ENCODE measurements at places on chromosomes 4 and X.

- DNase-seq: no peak
These were observed 1.9 kb downstream of the PPARGC1A start for GRCh38 chr4:23887989-23888388.

- no peak for DNase-seq
These were observed 30.7 kb upstream of the FGFR3 start for GRCh38 chr4:1762264-1763010.

DNA sequence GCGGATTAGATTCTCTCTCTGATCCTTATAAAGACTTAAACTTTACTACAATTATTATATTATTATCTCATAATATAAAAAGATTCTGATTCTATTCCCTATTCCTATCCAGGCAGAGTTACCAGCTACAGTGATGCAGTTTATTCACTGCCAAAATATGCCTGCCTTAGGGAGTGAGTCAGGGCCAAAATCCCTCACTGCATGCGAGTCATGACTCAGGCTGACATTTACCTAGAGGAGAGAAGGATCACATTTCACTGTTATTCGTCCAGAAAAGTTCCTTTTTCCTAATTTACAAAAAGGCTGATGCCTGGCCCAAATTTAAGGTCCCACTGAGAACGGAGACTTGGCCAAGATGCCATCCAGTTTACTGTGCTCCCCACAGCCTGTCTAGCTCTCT, 168.5 kb upstream of the LDB2 start:
- DNase-seq: no peak

- DNase-seq: no peak
These were observed 223.2 kb downstream of the FAM47A start for GRCh38 chrX:33908898-33909297.

GRCh38 chr4:110621328-110621812, 1.5 kb downstream of the PITX2 start:
- DNase-seq: no peak

DNA sequence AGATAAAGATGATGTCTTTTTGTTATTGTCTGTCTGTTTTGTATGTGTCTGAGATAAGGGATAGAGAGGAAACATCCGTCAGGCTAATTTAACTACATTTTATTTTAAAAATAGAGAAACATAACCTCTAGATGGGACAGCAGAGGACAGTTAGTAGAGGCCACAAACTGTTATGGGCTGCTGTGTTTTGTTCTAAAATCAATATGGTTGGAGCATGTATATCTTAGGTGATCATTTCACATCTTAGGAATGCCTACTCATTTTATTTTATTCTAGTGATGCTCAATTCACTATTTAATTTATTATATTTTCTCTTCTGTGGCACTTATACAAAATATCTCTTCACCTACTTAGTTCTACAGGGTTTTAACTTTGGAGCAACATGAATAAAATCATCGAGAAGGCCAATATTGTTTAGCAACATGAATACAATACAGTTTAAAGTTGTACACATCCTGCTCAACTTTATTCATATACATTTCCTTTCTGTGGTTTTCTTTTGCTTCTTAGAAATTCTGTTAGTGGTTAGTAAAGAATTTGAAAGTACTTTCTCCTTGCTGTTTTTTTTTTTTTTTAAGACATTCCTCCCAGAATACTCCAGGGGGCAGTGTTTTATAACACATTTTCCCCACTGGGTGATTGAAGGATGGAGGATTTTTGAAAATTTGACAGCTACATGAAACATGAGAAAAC, 392.9 kb downstream of the UNC5C start:
- DNase-seq: peak; percentile 33

GRCh38 chrX:139739138-139739537, 31.2 kb upstream of the MCF2 start:
- DNase-seq: no peak

DNA sequence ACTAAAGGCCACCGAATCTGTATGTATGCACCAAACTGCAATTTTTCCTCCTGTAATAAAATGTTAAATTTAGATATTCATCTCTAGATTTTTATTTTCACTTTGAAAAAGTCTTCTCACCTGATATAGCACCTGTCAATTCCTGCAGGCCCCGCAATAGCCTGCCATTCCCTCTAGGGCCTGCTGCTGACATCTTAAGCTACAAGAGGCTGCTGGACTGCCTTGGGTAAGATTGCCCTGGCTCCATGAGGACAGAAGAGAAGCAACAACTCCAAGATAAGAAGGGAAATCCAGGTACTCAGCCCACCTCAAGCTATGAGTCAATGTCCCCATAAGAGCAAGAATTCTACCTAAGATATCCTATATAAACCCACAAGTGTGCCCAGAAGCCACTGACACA, 230.2 kb upstream of the AGTR2 start:
- DNase-seq: no peak

Data from DND-41 (cell line).